ENCODE measurements at places on chromosomes 2 and 18.

GRCh38 chr2:189086710-189087109, 92.9 kb downstream of the COL5A2 start:
- peak; percentile 80 for DNase-seq

GRCh38 chr2:224969095-224969494, 73.2 kb downstream of the DOCK10 start:
- DNase-seq, result no peak

DNA sequence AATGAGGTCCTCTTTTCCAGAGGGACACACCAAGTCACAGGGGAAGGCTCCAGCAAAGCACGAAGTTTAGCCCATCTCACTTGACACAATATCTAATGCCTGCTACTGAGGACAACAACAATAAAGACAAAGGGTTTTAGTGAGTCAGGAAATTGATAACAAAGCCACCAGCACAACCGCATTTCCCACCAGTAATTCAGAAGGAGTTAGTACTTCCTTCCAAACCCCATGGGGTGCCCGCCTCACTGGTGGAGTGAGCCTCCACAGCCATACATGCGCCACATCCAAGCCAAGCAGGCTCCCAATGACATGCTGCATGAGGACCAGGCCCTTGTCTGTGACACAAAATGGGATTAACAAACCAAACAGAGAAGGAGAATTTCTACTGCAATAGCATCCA, 40.1 kb downstream of the MRPL35 start:
- no peak for DNase-seq

GRCh38 chr2:33013684-33014110, 66.9 kb downstream of the LTBP1 start:
- DNase-seq, result no peak

All from fibroblast of skin of left quadriceps (primary cell).